ENCODE measurements at places on chromosomes 1 and 21.

DNA sequence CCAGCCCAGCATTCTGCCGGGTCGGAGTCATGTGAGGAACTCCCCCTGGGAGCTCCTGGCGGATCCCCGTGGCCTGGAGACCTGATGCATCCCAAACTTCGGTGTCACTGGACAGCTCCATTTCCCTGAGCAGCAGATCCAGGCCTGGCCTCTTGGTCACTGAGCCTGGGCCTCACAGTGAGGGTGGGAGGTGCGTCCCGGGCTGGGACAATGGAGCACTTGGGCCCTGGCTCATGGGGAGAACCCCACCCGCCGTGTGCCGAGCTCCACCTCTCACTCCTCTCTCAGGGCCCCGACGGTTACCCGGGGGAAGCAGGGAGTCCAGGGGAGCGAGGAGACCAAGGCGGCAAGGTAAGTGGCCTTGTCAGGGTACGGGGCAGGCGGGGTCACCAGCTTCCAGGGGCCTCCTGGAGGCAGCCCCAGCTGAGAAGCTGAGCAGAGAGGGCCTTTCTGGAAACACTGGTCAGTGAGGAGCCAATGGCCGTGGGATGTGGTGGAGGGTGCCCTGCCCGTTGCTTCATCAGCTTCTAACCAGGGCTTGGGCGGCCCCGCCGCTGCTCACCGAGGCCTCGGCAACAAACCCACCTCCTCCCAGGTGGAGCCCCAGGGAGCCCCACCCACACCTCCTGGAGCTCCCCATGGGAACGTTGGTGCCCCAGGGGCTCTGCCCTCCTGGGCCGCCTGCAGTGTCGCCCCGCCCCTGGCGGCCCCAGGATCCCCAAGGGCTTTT is 19.8 kb downstream of the COL6A2 start:
- H3K4me3 ChIP-seq: no peak overlapping the region
- H3K27ac ChIP-seq: no peak overlapping the region
- no peaks in the 10 kb centered on the region for H3K27me3 ChIP-seq
- no peaks in the 10 kb centered on the region for H3K36me3 ChIP-seq
- DNase-seq: no peak

DNA sequence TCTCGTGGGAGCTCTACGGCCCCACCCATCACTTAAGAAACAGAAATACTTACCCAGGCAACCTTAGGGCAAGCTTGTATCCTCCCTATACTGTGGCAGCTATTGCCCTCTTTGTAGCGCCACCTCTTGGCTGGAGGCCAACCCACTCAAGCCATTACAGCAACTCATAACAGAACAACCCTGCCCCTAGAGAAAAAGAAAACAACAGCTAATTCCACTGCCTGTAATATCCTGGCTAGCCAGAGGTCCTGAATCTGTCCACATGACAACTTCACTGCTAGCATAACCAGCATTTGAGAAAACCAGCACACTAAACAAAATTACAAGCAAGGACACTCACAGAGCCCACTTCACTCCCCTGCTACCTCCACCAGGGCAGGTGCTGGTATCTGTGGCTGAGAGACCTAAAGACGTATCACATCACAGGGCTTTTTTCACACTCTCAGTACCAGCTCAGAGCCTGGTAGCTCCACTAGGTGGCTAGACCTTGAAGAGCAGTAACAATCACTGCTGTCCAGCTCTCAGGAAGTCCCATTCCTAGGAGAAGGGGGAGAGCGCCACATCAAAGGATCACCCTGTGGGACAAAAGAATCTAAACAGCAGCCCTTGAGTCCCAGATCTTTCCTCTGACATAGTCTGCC is 14.5 kb upstream of the MX1 start:
- no peak overlapping the region for H3K4me3 ChIP-seq
- no peak for DNase-seq
- no peak overlapping the region for H3K27ac ChIP-seq
- no peaks in the 10 kb centered on the region for H3K36me3 ChIP-seq
- peaks cover 6% of the 10 kb centered on the region for H3K4me1 ChIP-seq

DNA sequence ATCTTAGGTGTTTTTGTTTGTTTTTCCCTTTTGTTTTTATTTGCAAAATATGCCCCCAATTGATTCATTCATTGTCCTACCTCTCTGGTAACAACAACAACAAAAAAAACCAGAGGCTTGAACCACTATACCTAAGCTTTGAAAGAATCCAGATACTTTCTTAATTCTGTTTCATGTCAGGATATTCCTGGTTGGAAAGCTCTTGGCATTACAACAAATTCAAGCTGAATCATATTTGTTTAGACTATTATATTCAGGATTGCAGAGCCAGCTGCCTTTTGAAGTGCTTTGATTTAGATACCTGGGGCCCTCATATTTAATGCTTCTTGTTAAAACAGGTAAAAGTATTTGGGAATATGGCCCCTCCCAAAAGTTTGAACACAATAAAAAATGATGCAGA is 22.9 kb upstream of the ZNF326 start:
- no peak overlapping the region for H3K27ac ChIP-seq
- DNase-seq: no peak
- H3K4me3 ChIP-seq: no peak overlapping the region
- peaks cover 33% of the 10 kb centered on the region for H3K4me1 ChIP-seq
- H3K27me3 ChIP-seq: no peaks in the 10 kb centered on the region

- no peaks in the 10 kb centered on the region for H3K4me1 ChIP-seq
- no peak overlapping the region for H3K27ac ChIP-seq
- H3K4me3 ChIP-seq: no peak overlapping the region
- DNase-seq: no peak
- H3K36me3 ChIP-seq: no peaks in the 10 kb centered on the region
Observed at GRCh38 chr1:236024641-236025040, 40.2 kb downstream of the NID1 start.

DNA sequence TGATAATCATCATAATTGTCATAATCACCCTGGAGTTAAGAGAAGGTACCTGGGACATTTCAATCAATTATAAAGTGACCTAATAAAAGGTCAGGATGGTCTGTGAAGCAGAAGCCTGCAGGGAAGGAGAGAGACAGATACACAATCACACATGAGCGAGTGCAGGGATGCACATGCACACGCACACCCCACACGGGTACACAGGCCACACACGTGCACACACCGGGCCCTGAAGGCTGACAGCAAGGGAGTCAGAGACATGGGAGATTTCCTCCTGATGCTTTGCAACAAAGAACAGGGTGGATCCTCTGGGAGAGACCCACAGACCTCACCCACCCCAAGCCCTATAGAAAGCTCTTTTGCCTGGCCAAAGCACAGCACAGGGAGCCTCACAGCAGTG is 82.3 kb upstream of the ZC3H12A start:
- H3K4me3 ChIP-seq: no peak overlapping the region
- no peak for DNase-seq
- H3K27me3 ChIP-seq: peaks cover 11% of the 10 kb centered on the region
- no peak overlapping the region for H3K27ac ChIP-seq

- no peak for DNase-seq
- H3K4me3 ChIP-seq: no peak overlapping the region
- H3K27me3 ChIP-seq: no peaks in the 10 kb centered on the region
- H3K27ac ChIP-seq: no peak overlapping the region
Observed at GRCh38 chr1:76463278-76463677, 388.7 kb downstream of the ST6GALNAC3 start.

GRCh38 chr1:155977690-155978324 is 540 bp downstream of the ARHGEF2 start:
- peaks cover 2% of the 10 kb centered on the region for H3K36me3 ChIP-seq
- peak overlapping the region; percentile 87 for H3K27ac ChIP-seq
- peak overlapping the region; percentile 88 for H3K4me3 ChIP-seq
- no peak for DNase-seq

DNA sequence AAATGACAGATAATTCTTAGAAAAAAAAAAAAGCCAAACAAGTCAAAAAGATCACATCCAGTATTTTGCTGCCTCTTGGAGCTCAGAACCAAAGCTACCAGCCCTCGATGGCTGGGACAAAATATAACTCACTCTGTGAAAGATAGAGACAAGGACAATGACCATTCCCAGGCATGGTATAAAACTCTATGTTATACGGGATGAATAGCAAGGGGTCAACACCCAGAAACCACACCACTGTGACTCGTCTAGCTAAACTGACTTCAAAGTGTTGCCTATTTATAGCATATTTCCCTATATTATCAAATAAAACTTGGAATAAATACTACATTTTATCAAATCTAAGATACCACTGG is 10.1 kb downstream of the TMEM63A start:
- DNase-seq: no peak
- H3K4me3 ChIP-seq: no peak overlapping the region
- H3K27ac ChIP-seq: no peak overlapping the region
- H3K27me3 ChIP-seq: no peaks in the 10 kb centered on the region

DNA sequence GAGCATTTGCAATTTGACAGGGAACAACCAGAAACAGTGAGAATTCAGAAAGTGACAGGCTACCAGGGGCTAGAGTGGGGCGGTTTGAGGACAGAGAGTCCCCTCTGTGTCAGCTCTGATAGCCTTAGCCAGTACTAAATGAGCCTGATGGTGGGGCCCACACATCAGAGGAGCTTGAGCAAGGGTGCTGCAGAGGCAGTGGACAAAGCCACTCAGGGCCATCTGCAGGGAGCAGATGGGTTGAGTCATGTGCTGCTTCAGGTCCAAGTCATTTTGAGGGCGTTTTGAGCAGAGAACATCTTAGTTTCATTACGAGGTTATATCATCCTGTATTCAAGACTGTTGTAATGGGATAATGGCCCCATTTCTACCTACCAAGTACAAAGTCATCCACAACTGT is 7.7 kb downstream of the LRRC52 start:
- no peaks in the 10 kb centered on the region for H3K27me3 ChIP-seq
- H3K27ac ChIP-seq: no peak overlapping the region

DNA sequence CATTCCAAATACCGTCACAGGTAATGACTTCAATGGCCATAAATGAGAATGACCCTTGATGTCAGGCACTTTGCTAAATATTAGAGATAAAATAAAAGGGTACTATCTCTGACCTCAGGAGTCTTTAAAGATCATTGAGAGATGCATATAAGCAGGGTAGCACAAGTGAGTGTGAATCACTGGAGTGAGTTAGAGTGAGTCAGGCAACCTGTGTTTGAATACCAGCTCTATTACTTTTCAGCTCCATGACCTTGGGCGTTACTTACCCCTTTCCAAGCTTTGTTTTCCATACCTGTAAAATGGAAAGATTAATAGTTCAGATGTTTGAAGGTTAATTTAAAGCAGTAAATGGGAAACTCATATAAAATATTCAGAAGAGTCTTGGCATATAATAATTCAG is 1058.0 kb upstream of the ADGRL4 start:
- peak; percentile 28 for DNase-seq
- H3K36me3 ChIP-seq: no peaks in the 10 kb centered on the region
- H3K4me3 ChIP-seq: no peak overlapping the region
- H3K27ac ChIP-seq: no peak overlapping the region

GRCh38 chr1:85934516-85934915 is 222.1 kb downstream of the COL24A1 start:
- no peak for DNase-seq
- H3K27ac ChIP-seq: no peak overlapping the region
- H3K4me3 ChIP-seq: no peak overlapping the region

GRCh38 chr1:8886589-8886988 is 8.1 kb upstream of the ENO1 start:
- H3K4me3 ChIP-seq: no peak overlapping the region
- no peak overlapping the region for H3K27ac ChIP-seq
- H3K27me3 ChIP-seq: no peaks in the 10 kb centered on the region
- no peak for DNase-seq

- H3K27ac ChIP-seq: no peak overlapping the region
- H3K4me3 ChIP-seq: no peak overlapping the region
- H3K27me3 ChIP-seq: no peaks in the 10 kb centered on the region
- peaks cover 50% of the 10 kb centered on the region for H3K4me1 ChIP-seq
- H3K36me3 ChIP-seq: no peaks in the 10 kb centered on the region
- DNase-seq: no peak
Observed at GRCh38 chr1:171222936-171223335, 25.4 kb upstream of the FMO1 start.

DNA sequence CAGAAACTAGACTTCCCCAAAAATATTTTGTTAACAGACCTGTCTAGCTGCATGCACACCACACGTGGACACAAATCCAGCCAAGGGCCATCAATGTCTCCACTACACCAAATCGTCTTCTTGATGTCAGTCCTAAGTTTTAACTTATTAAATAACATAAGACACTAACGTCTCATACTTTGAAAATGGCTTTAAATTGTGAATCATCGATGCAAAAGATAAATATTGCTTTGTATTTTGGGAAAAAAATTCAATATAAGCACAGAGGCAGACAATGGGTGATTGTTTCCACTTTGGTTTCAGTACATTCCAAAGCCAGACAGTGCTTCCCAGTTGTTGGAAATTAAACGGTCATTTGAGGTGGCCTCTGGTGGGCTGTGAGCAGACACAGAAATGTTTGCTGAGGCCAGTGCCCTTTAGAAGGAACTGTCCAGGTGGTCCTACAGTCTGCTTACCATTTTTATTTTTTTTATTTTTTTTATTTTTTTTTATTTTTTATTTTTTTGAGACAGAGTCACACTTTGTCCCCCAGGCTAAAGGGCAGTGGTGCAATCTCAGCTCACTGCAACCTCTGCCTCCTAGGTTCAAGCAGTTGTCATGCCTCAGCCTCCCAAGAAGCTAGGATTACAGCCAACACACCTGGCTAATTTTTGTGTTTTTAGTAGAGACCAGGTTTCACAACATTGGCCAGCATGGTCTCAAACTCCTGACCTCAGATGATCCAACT is 1.8 kb upstream of the KIAA2013 start:
- no peak for DNase-seq
- no peaks in the 10 kb centered on the region for H3K27me3 ChIP-seq
- H3K27ac ChIP-seq: no peak overlapping the region
- H3K4me3 ChIP-seq: no peak overlapping the region
- peaks cover 4% of the 10 kb centered on the region for H3K36me3 ChIP-seq

GRCh38 chr1:201215531-201216357 is 25.1 kb downstream of the IGFN1 start:
- no peaks in the 10 kb centered on the region for H3K36me3 ChIP-seq
- no peak for DNase-seq
- H3K27me3 ChIP-seq: peaks cover 35% of the 10 kb centered on the region
- no peak overlapping the region for H3K27ac ChIP-seq

DNA sequence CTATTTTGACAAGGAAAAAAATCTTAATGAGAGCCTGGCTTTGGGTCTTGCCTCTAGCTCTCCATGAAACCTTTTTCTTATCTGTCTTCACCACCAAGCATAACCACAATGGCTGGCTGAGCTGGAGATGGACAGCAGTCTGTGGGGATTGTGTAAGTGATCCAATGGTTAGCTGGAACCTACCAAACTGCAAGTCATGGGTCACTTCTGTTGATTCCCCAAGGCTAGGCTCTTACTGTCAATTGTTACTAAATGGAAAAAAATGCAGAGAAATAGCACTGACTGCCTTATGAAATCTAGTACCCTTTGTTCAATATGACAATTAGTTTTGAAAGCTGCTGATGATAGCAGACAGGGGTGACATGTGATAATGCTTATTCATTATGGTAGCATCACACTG is 359.0 kb downstream of the ST6GALNAC3 start:
- H3K4me1 ChIP-seq: no peaks in the 10 kb centered on the region
- H3K4me3 ChIP-seq: no peak overlapping the region
- no peak overlapping the region for H3K27ac ChIP-seq

- H3K27ac ChIP-seq: peak overlapping the region; percentile 98
- H3K4me1 ChIP-seq: peaks cover 98% of the 10 kb centered on the region
- no peak for DNase-seq
- H3K27me3 ChIP-seq: no peaks in the 10 kb centered on the region
- H3K36me3 ChIP-seq: no peaks in the 10 kb centered on the region
Observed at GRCh38 chr1:209414803-209415329, 168.6 kb upstream of the CAMK1G start.
